H1 (cell line): ENCODE measurements at places on chromosomes 4 and X. TPM values are rescaled to one million over a fixed set of nuclear protein-coding genes. Genes with fewer than 3 reads are reported as not detected.

DNA sequence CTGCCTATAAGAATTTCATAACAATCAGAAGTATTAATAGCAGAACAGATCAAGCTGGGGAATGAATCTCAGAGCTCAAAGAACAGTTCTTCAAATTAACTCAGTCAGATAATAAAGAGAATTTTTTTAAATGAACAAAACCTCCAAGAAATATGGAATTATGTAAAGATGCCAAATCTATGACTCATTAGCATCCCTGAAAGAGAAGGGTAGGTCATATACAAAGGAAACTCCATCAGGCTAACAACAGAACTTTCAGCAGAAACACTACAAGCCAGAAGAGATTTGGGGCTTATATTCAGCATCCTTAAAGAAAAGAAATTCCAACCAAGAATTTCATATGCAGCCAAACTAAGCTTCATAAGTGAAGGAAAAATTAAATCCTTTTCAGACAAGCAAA, 28.6 kb downstream of the CBR4 start:
- H3K27me3 ChIP-seq: no peaks in the 10 kb centered on the region
- H3K4me1 ChIP-seq: no peaks in the 10 kb centered on the region
- H3K27ac ChIP-seq: no peak overlapping the region
- H3K4me3 ChIP-seq: no peak overlapping the region

- no peak for DNase-seq
- H3K4me1 ChIP-seq: no peaks in the 10 kb centered on the region
- no peaks in the 10 kb centered on the region for H3K36me3 ChIP-seq
- no peak overlapping the region for H3K4me3 ChIP-seq
- H3K27me3 ChIP-seq: no peaks in the 10 kb centered on the region
Measured at GRCh38 chrX:45771560-45772340, 571.1 kb upstream of the DIPK2B start.

SSX2B gene
- total RNA-seq: not detected in 2 replicates

DNA sequence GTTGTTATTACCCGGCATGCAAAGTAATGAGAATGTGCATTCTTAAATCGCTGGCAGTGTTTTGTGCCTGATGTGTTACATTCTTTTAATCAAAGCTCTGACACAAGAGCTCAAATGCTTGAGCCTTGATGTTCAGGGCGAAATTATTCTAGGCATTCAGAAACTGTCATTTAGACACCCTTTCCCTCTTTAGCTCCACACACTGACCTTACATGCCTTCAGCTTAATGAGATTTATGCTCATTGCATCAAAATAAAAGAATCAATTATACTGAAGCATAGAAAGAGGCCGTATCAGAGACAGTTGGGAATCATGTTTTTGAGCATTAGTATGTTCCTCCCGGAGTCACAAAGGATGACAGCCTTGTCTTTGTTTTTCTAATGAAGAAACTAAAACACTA, 56.7 kb downstream of the FAM114A1 start:
- H3K27ac ChIP-seq: no peak overlapping the region
- H3K36me3 ChIP-seq: no peaks in the 10 kb centered on the region

DUSP9 gene
- total RNA-seq: 0.63 and 1.1 TPM in 2 replicates

ARSJ gene
- total RNA-seq: 5.8 and 6.3 TPM in 2 replicates

- no peaks in the 10 kb centered on the region for H3K27me3 ChIP-seq
- no peak overlapping the region for H3K27ac ChIP-seq
- no peaks in the 10 kb centered on the region for H3K4me1 ChIP-seq
- H3K36me3 ChIP-seq: no peaks in the 10 kb centered on the region
Measured at GRCh38 chr4:162422312-162422711, 258.5 kb upstream of the FSTL5 start.

CDX4 gene
- 2.2 and 2.6 TPM in 2 replicates for total RNA-seq
